ENCODE measurements at places on chromosomes 12 and 14. TPM values are rescaled to one million over a fixed set of nuclear protein-coding genes. Genes with fewer than 3 reads are reported as not detected.

- no peaks in the 10 kb centered on the region for H3K36me3 ChIP-seq
- peak overlapping the region; percentile 36 for H3K4me3 ChIP-seq
- H3K27ac ChIP-seq: peak overlapping the region; percentile 100
- H3K27me3 ChIP-seq: no peaks in the 10 kb centered on the region
These were observed 31.0 kb downstream of the CCDC85C start for GRCh38 chr14:99573000-99573330.

- H3K36me3 ChIP-seq: peaks cover under 1% of the 10 kb centered on the region
- H3K27me3 ChIP-seq: no peaks in the 10 kb centered on the region
- peak overlapping the region; percentile 100 for H3K27ac ChIP-seq
- peak overlapping the region; percentile 90 for H3K4me3 ChIP-seq
- DNase-seq: no peak
- H3K4me1 ChIP-seq: peaks cover 42% of the 10 kb centered on the region
These were observed 53.6 kb downstream of the SLC25A47 start for GRCh38 chr14:100376751-100377171.

- DNase-seq: no peak
- no peak within 1 kb of the TSS for H3K4me3 ChIP-seq
- no peaks in the 10 kb centered on the region for H3K4me1 ChIP-seq
These were observed at the start of gene TMEM233 for GRCh38 chr12:119593578-119594398. TSS of gene TMEM233 (plus strand) at chr12:119593774. CDS start at chr12:119593849, 75 bp downstream.

DNA sequence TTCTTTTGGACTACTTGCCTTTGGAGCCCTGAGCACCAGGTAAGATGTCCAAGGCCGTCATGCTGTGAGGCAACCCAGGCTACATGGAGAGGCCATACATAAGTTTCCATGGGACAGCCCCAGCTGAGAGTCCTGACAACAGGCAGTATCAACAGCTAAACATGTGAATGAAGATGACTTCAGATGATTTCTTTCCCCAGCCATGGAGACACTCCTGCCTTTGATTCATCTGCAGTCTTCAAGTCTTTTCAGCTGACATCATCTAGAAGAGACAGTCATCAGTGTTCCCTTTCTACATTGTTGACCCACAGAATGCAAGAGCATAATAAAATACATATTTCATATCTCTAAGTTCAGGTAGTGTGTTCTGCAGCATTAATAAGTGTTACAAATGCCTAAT, 398.7 kb downstream of the BTG1 start:
- peaks cover 3% of the 10 kb centered on the region for H3K36me3 ChIP-seq
- H3K4me3 ChIP-seq: no peak overlapping the region
- no peak for DNase-seq
- no peak overlapping the region for H3K27ac ChIP-seq

GRCh38 chr14:104968541-104969401, 9.4 kb downstream of the AHNAK2 start:
- no peaks in the 10 kb centered on the region for H3K27me3 ChIP-seq
- no peaks in the 10 kb centered on the region for H3K36me3 ChIP-seq
- H3K4me3 ChIP-seq: peak overlapping the region; percentile 61
- H3K4me1 ChIP-seq: peaks cover 18% of the 10 kb centered on the region
- no peak for DNase-seq

DNA sequence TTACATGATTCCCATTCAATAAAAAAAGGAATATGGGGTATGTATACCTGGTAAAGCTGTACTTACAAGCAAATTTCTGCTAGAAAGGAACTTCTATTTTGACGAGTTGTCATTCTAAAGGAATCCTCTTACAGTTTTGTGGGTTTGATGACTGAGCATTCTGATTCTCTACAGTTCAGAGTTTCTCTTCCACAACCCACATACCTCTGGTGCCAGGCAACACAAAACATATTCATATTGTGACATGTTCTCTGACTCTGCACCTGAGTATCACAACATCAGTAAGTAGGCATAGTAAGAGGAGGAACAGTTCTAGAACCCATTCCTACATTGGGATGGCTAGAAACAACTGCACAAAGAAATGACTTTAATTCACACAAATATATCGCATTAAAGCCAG, 636.6 kb downstream of the MED13L start:
- peaks cover 49% of the 10 kb centered on the region for H3K4me1 ChIP-seq
- H3K27me3 ChIP-seq: no peaks in the 10 kb centered on the region
- no peak overlapping the region for H3K4me3 ChIP-seq

DNA sequence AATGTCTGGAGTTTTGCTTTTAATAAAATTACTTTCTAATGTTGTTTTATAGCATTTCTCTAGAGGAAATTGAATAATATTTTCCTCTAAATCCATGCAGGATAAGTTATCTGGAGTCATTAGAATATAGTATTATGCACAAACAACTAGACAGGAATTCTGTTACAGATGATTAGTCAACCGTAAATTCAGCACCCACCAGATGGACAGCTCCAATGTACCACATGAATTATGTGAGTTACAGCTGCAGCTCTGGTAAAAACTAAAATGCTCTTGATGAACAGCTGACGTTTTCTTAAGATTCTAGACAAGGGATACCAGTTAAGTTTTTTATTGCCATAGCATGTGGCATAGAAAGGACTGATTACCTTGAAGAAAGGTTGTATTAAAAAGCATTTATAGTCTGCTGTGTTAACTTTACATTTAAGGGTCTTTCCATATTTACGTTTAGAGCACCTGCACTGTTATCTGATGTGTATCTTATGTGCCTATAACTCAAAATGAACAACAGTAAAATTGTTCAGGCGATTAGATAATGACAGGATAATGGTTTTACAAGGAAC, 321.4 kb upstream of the LRFN5 start:
- no peak overlapping the region for H3K4me3 ChIP-seq
- DNase-seq: peak; percentile 44
- H3K27ac ChIP-seq: no peak overlapping the region
- no peaks in the 10 kb centered on the region for H3K4me1 ChIP-seq
- no peaks in the 10 kb centered on the region for H3K27me3 ChIP-seq
- peaks cover 4% of the 10 kb centered on the region for H3K36me3 ChIP-seq

DNA sequence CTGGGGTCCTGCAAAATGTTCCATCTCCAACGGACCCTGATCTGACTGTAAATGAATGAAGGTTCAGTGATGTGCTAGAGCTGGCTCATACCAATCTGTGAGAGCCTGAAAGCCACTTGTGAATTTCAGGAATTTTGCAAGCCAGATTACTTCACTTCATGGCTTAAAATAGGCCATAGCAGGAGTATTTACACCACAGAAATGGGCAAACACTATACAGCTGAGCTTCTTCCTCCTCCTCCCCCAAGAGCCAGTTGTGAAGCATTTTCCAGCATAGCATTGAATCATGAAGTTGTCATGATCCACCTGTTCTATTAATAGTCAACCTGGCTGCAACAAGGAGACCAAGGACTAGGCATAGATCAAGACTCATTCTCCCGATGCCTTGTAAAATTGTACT, 141.3 kb upstream of the RASSF8 start:
- peaks cover 3% of the 10 kb centered on the region for H3K27me3 ChIP-seq
- H3K27ac ChIP-seq: no peak overlapping the region
- H3K4me3 ChIP-seq: no peak overlapping the region
- peaks cover 5% of the 10 kb centered on the region for H3K4me1 ChIP-seq
- no peak for DNase-seq
- no peaks in the 10 kb centered on the region for H3K36me3 ChIP-seq

DNA sequence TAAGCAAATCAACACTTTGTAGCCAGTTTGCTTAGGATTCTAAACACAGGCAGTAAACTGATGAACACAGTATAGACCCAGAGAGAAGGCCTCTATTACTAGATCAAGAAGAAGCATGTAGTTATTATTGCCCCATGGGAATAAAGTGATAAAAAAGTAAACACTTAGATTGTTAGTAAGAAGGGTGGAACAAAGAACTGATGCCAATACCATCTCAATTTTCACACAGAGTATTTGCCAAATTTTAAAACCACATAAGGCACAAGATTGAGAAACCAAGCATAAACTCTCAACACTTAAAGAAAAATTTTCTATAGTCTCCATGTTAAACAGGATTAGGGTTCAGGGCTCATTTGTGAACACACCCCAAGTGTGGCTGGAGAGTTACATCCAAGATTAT, 77.0 kb upstream of the SYT1 start:
- peaks cover 1% of the 10 kb centered on the region for H3K4me1 ChIP-seq
- no peaks in the 10 kb centered on the region for H3K27me3 ChIP-seq
- H3K4me3 ChIP-seq: no peak overlapping the region
- H3K36me3 ChIP-seq: no peaks in the 10 kb centered on the region

DNA sequence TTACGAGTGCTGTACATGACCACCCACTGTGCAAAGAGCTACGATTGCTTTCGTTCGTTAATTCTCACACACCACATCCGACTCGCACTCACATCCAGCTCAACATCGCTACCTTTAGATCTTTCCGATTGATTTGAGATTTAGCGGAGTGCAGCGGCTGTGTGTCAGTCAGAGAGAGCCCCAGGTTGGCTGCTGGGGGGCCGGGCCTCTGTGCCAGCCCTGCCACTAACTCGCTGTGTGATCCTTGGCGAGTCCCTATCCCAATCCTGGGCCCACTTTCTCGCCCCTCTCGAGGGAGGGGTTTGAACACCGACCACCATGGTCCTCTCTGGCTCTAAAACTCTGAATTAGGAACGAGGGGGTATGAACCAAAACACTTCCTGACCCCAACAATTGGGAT, 8.6 kb downstream of the DLK1 start:
- DNase-seq: no peak
- H3K4me1 ChIP-seq: peaks cover 18% of the 10 kb centered on the region
- H3K4me3 ChIP-seq: no peak overlapping the region
- peaks cover 2% of the 10 kb centered on the region for H3K27me3 ChIP-seq

DNA sequence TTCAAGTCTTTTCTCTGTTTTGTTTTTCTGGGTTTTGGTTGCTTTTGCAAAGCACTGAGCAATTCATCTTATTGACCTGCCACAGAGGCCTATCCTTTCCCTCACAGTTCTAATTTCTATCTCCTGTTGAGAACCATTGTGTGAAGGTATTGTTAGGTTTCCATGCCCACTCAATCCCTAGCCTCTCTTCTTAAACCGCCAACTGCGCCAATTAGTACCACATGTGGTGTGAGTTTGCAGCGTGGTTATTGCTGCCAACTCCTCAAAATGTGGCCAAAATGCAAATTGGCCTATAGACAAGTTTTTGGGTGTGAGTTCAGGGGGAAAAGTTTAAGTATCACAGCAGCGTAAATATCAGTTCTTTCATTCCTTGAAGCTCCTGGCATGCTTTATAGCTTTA, 232.6 kb downstream of the FLRT2 start:
- DNase-seq: no peak
- H3K36me3 ChIP-seq: no peaks in the 10 kb centered on the region
- H3K4me1 ChIP-seq: peaks cover 7% of the 10 kb centered on the region

- no peaks in the 10 kb centered on the region for H3K27me3 ChIP-seq
- no peak overlapping the region for H3K27ac ChIP-seq
- H3K36me3 ChIP-seq: peaks cover 3% of the 10 kb centered on the region
These were observed 156.0 kb downstream of the EPS8 start for GRCh38 chr12:15633201-15633600.

GRCh38 chr14:63413009-63413408, 94.3 kb upstream of the GPHB5 start:
- H3K4me3 ChIP-seq: no peak overlapping the region
- H3K4me1 ChIP-seq: peaks cover 17% of the 10 kb centered on the region
- no peaks in the 10 kb centered on the region for H3K27me3 ChIP-seq
- no peak for DNase-seq
- no peak overlapping the region for H3K27ac ChIP-seq

DNA sequence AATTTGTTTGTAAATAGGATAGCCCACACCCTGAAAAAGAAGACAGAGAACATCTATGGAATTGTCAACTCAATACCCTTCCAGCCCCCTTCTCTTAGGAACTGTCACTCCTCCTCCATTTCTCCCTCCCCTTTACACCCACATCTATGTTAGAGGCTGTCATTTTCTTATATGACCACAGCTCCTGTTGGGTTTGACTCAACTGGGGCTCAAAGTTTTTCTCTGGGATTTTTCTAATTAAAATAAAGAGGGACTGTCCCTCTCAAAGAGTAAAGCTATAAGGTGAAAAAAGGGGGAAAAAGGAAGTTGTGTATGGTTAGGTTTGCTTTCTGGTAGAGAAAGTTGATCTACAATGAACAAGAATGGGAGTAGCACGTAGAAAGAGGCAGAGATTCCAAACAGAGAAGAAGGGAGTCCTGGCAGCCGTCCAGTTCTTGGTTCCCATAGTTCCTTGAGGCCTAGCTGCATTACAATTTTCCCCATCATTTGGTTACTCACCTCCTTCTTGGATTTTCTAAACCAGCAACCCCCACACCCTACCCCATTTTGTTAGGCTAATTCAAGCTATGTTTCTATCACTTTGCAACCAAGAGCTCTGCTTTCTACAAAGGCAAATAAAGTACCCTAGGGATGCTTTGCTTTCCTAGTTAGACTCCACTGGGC, 44.3 kb upstream of the STK38L start:
- no peaks in the 10 kb centered on the region for H3K36me3 ChIP-seq
- DNase-seq: no peak
- H3K27ac ChIP-seq: no peak overlapping the region
- no peak overlapping the region for H3K4me3 ChIP-seq

The DBX2 gene
- not detected for total RNA-seq

The PLEKHD1 gene
- total RNA-seq: 0.20 TPM

The CCT2 gene
- 215 TPM for total RNA-seq

The HIF1A gene
- 126 TPM for total RNA-seq

The SLC38A6 gene
- 16.9 TPM for total RNA-seq

The SMCO2 gene
- not detected for total RNA-seq

The JDP2 gene
- 43.4 TPM for total RNA-seq

The KSR2 gene
- total RNA-seq: 0.69 TPM

Measured in mesothelial cell of epicardium (in vitro differentiated cells).